Fibroblast of skin of abdomen (primary cell): ENCODE measurements at places on chromosomes 12 and 14.
A peak's percentile ranks its signal among the peaks of the same experiment; 100 is the strongest.

DNA sequence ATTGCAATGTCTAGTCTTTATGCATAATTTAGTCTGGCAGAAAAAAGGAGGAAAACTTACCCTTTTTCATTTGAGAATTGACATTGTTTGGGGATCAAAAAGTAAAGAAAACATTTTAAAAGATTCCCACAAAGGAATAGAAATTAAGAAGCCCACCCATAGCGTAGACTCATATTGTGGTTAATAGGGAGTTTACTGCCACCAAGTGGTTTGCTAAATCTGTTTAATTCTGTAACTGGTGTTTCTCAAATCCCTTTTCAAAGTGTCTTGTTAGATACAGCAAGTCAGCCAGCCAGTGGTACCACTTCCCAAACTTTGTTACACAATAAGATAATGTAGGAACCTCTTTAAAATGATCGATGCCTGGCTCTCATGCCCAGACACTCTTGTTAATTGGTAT is 180.3 kb downstream of the IPO8 start:
- DNase-seq = peak; percentile 3

GRCh38 chr14:20775043-20775442 is 6.0 kb upstream of the RNASE6 start:
- no peak for DNase-seq

DNA sequence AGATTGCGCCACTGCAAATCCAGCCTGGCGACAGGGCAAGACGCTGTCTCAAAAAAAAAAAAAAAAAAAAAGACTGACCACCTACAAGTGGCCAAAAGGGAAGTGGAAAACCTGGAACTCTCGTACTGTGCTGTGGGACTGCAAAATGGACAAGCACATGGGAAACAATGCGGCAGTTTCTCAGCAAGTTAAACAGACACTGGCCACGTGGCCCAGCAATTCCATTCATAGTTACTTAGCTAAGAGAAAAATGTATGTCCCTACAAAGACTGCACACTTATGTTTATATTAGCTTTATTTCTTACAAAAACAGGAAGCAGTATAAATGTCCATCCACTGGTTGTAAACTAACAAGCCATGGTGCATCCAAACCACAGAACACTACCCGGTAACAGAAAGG is 5.6 kb downstream of the CHFR start:
- no peak for DNase-seq

GRCh38 chr14:72558721-72559120 is 335.2 kb downstream of the DPF3 start:
- peak; percentile 22 for DNase-seq

DNA sequence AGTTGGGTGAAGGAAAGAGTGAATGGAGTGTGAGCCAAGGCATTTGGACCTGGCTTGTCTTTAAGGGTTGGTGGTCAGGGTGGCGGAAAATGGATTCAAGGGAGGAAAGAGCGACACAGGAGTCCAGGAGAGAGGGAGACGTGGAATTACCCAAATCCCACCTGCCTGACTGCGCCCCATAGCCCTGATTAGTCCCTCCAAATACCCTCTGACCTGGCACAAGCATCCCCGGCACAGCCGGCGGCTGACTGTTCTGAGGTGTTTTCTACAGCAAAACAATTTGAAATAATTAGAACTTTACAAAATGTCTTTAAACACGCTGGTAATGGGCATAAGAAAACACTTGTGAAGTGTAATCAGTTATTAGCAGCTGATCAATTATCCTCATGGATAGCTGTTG is 175.8 kb downstream of the PHETA1 start:
- DNase-seq = no peak

GRCh38 chr14:105107351-105107750 is 42.1 kb upstream of the GPR132 start:
- DNase-seq = no peak

DNA sequence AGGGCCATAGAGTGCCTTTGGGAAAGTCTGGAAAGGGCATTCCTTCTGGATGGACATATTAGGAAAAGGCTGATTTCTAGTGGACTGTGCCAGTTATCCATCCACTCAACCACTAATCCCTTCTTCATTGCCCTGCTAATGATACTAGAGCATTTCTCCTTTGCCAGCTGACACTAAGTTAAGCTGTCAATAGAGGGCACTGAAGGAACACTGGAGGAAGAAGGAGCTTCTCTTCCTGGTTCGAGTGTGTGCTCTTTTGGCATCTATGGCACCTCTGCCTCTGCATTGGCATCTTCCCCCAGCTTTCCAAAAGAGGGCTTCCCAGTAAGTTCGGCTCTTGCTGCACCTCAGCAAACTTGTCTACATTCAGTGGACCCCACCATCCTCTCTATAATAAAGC is 165.4 kb downstream of the DERA start:
- DNase-seq = peak; percentile 16

- DNase-seq = no peak
Measured at GRCh38 chr14:70005281-70005805, 126.1 kb downstream of the SMOC1 start.

DNA sequence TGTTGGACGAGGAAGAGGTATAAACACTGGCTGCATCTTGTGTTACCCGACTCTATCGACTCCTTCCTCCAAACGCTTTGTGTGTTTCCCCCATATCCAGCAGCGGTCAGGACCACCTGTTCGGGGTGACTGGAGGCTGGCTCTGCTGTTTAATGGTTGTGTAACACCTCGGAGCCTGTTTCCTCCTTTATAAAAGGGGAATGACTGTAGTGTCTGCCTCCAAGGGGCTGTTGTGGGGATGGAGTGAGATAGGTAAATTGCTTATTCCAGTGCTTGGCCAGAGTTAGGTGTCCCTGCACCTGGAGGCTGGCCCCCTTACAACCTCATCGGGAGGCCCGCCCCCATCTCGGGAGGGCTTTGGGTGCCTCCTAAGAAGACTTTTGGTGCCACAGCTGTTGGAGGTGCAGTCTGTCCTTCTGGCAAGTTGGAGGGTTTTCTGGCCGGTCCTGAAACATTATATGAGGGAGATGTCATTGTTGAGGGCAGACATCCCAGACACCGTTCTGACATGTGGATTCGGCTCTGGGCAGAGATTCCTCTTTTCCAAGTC is 1.1 kb downstream of the MLXIP start:
- no peak for DNase-seq

- DNase-seq = no peak
Measured at GRCh38 chr14:64841772-64842750, 37.6 kb downstream of the SPTB start.

DNA sequence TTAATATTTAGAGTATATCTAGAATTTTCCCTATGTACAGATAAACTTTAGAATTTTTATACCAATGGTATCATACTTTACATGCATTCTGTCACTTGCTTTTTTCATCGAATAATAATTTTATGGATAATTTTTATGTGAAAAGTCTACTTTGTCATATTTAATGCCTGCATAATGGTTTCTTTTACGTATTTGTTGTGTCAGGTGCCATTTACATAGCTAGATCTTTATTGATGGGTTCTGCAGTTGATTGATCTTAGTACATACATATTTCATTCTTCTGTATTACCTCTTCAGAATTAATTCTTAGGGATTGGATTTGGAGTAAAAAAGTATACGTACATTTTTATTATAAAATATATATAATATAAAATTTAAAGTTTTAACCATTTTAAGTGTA is 77.7 kb upstream of the NEDD1 start:
- no peak for DNase-seq

DNA sequence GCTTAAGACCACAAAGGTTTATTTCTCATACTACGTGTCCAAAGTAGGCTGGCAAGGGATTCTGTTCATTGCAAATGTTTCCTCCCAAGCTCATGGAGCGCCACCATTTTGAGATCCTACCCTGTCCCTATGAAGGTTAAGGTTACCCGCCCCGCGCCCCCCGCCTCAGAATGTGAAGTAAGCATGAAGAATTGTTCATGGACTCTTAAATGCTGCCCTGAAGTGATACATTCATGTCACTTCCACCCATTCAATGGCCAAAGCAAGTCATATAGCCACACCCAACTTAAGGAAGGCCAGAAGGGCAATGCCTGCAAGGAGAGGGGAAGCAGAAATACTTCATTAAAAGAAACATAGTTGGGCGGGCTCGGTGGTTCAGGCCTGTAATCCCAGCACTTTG is 4.2 kb downstream of the TMEM253 start:
- no peak for DNase-seq

DNA sequence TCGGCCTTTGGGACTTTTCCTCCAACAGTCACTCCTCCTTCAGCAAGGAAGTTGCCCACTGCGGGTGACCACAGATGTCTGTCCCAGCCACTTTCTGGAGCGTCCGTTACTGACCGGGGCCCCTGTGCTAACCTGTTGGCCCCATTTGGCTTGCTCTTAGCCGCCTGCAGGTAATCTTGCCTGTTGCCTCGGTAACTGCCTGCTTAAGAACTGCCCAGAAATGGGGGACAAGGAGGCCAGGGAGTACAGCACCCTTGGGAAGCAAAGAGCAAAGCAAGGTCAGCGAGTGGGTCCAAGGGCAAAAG is 338.8 kb upstream of the SFSWAP start:
- no peak for DNase-seq

- no peak for DNase-seq
Measured at GRCh38 chr12:12491606-12492005, 71.1 kb downstream of the DUSP16 start.

DNA sequence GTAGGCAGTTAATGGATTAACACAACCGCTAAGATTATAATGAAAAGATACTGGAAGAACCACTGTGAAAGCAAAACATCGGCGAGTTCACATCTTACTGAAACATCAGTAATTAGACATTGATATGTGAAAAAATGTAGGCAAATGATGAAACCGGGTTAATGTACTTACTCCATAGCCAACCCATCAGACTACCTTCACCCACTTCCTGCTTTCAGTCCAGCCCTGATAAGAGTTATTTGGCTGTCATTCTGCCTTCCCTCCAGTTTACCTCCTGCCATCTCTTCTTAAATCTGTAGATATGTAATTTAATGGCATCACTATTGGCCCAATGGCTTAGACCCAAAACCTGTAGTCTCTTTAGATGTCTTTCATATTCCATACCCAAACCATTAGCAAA is 46.0 kb upstream of the LGR5 start:
- no peak for DNase-seq

GRCh38 chr14:30763891-30764290 is 110.5 kb upstream of the COCH start:
- DNase-seq = no peak

DNA sequence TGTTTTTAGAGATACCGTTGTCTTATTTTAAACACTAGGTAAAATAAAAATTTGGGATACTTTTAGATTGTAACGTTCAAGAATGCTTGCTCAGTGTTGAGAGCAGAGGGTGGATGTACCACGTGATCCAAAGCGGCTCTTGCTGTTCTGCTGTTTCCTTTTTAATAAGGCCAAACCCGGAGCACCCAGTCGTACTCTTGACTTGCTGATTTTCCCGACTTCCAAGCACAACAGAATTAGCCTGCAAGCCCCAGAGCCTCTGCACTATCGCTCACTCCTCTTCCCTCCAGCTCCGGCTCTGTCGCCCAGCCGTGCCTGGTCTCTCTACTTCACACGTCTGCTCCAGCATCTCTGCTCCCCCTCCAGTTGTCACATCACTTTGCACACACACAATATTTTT is 77.3 kb downstream of the EMP1 start:
- no peak for DNase-seq

GRCh38 chr12:41856228-41856627 is 288.4 kb downstream of the GXYLT1 start:
- DNase-seq = no peak

DNA sequence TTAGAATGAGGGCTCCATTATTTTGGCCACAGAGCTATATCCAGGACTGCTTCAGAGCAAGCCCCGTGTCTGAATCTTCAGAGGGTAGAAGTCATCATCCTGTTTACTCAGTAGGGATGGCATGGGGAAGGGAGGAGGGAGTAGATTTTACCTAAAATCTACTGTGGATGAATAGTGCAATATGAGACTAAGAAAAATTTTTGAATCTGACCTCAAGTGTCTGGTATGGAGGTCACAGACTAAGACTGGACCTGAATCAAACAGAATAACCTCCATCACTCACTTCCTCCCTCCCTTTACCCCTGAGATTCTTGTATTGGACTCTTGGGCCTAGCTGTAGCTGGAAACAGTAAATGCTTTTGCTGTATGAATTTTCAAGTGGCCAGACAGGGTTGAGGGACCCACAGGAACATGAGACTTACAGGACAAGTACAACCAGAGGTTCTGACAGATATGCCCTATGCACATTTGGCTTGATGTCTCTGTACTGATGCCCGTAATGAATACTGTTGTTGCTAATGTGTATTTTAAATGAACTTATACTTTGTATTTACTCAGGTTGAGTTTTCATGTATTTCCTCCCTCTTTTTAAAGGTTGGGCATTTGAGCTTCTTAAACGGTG is 78.5 kb downstream of the CCDC91 start:
- DNase-seq = no peak

GRCh38 chr12:103880299-103881142 is 39.5 kb upstream of the NT5DC3 start:
- DNase-seq = peak; percentile 23

DNA sequence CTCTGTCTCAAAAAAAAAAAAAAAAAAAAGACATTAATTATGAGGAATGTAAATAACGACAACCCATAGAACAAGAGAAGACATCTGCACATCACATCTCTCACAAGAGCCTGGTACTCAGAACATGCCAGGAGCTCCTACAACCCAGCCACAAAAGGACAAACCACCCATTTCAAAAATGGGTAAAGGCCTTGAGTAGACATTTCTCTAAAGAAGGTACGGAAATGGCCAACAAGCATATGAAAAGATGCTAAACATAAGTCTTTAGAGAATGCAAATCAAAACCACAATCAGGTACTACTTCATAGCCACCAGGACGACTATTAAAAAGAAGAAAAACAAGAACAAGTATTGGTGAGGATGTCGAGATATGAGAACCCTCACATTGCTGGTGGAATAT is 13.3 kb downstream of the AMN start:
- DNase-seq = no peak

GRCh38 chr14:75877292-75877691 is 104.5 kb downstream of the TGFB3 start:
- peak; percentile 92 for DNase-seq

- DNase-seq = no peak
Measured at GRCh38 chr12:53696655-53697331, 20.9 kb upstream of the ATP5MC2 start.

GRCh38 chr12:107679336-107679735 is 6.3 kb upstream of the PWP1 start:
- no peak for DNase-seq

DNA sequence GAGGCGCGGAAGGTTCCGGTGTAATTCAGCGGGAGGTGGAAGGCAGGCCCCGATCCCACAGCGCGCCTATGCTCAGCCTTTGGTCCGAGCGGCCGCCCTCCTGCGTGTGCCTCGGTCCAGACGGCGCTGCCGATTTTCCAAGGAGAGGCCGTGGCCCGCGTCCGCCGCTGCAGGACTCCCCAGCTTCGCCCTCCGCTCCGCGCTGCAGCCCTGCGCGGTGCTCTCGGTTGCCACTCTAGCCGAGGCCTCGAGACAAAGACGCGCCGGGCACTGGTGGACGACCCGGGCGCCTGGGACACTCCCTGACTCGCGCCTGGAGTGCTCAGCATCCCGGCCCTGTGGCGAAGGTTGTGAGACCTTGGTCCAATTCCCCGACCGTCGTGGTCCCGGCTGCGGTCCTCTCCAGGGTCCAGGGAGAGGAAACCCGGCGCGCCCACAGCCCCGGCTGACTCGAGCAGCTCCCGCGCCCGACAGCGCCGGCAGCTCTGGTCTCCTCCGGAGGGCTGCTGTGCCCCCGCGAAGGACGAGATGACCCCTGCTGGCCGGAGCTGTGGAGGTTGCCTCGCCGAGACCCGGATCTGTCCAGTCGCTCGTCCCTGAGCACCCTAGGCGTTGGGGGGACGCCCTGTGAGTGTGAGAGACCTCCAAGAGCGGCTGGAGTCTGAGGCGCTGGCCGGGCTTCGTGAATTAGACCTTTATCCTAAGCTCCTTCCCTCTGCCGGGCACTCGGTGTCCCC is 6.5 kb downstream of the HOXC12 start:
- no peak for DNase-seq

GRCh38 chr12:27821259-27821973 is 41.4 kb upstream of the MANSC4 start:
- peak; percentile 72 for DNase-seq
